ENCODE measurements at places on chromosomes 2 and 18.

DNA sequence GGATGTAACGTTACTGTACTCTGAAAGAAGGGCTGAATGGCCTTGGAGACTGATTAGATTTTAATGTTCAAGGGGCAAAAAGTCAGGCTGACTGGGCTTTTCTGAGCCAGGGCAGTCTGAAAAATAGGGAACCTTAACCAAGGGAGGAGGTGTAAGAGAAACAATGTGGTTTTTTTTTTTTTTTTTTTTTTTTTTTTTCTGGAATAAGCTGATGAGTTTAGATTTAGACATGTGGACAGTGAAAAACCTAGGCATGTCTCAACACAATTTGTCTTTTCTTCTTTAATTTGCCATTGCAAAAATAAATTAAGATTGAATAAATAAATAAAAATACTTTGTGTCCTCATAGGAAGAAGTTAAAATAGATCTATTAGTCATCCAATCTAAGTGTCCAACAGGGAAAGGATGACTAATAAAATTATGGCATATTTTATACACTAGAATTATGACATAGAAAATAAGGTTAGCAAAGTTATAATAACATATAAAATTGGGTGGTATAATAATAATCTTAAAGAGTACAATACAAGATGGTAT lies 237.6 kb upstream of the TRIB2 start:
- no peak for DNase-seq

GRCh38 chr2:169203952-169204351 lies 134.6 kb downstream of the DHRS9 start:
- no peak for DNase-seq

DNA sequence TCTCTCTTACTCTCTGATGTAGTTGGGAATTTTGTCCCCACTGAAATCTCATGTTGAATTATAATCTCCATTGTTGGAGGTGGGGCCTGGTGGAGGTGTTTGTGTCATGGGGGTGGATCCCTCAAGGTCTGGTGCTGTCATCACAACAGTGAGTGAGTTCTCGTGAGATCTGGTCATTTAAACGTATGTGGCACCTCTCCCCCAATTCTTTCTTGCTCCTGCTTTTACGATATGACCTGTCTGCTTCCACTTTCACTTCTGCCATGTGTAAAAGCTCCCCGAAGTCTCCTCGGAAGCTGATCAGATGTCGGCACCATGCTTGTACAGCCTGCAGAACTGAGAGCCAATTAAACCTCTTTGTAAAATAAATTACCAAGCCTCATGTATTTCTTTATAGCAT lies 337.8 kb upstream of the CDH2 start:
- no peak for DNase-seq

DNA sequence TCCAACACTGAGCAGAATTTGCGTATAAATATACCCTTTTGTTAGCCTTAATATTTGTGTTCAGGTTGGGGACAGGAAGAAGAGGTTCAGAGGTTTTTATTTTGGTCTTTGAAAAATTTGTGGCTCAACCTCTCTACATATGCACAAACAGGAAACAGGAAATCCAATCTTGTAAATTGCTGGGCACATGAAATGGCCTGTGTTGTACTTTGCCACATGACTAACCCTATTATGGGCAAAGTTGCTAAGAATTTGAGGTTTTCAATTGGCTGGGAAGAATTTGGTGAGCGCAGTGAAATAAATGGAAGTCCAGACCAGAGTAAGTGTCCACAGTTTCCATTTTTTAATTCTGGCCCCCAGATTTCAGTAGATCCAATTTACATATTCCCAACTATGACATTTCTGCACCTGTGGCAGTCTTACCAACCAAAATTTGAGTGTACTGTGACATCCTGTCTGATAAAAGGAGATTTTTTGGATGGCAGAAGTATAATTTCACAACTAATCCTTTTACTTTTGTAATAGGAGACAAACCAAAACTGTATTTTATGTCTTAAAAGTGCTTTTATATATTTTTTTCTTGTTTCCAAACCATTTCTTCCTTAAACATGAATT lies 63.6 kb downstream of the COX7A2L start:
- DNase-seq = no peak
